ENCODE measurements at places on chromosomes 3 and 15. TPM values are rescaled to one million over a fixed set of nuclear protein-coding genes. Genes with fewer than 3 reads are reported as not detected.

- peak overlapping the region; percentile 82 for H3K27ac ChIP-seq
- DNase-seq: peak; percentile 52
- H3K27me3 ChIP-seq: peaks cover 23% of the 10 kb centered on the region
- H3K36me3 ChIP-seq: peaks cover 64% of the 10 kb centered on the region
Measured at GRCh38 chr15:66498501-66499386, 1.2 kb upstream of the SNAPC5 start.

DNA sequence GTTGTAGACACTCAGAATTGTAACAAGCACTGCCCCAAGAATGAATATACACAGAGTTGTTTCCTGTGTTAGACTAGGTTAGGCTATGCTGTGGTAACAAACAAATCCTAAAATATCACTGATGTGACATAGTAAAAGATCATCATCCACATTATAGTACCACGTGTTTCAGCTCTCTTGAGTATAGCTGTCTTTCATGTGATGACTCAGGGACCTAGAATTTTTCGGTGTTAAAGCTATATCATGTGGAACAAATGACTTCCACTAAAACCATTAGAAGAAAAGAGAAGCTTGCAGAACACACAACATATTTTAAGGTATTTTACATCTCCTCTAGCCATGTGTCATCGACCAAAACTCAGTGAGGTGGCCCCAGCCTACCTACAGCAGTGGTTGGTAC, 307.9 kb upstream of the RBMS3 start:
- no peak overlapping the region for H3K27ac ChIP-seq
- H3K4me1 ChIP-seq: peaks cover 13% of the 10 kb centered on the region
- peaks cover 2% of the 10 kb centered on the region for H3K27me3 ChIP-seq
- peak; percentile 1 for DNase-seq
- no peak overlapping the region for H3K4me3 ChIP-seq

DNA sequence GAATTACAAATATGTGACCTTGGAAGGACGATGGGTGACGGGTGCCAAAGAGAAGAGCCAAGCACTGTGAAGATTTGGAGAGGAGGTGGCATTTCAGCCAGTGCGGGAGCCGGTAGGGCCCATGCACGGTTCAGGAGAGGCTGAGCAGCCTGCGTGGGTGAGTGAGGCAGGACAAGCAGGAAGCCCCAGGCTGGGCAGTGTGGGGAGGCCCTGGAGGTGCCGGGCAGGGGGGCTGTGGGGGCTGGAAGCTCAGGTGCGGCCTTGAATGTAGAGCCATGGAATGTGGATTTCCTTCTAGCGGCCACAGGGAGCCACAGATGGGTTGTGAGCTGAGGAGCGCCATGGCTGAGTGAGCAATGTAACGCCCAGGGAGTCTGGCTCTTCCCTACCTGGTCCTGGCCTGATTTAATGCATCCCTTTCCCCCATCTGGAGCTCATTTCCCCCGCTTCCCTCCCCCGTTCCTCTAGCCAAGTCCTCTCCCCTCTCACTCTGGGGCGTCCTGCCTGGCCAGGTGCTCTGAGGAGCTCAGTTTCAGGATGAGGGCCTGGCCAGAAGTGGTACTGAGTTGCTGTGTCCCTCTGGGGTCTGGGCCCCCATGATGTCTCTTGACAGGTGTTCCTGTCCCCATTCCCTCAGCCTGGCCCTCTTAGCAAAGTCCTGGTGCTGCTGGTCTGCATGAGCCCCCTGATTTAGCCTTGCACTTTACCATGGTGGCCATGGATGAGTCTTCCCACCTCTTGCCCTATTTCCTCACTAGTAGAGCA, 41.8 kb upstream of the IQSEC1 start:
- peaks cover 8% of the 10 kb centered on the region for H3K4me1 ChIP-seq
- no peak overlapping the region for H3K27ac ChIP-seq
- no peaks in the 10 kb centered on the region for H3K36me3 ChIP-seq
- DNase-seq: no peak

GRCh38 chr3:37814547-37814946, 47.1 kb upstream of the CTDSPL start:
- peaks cover 9% of the 10 kb centered on the region for H3K4me1 ChIP-seq
- H3K27ac ChIP-seq: no peak overlapping the region
- H3K27me3 ChIP-seq: no peaks in the 10 kb centered on the region
- peak; percentile 24 for DNase-seq
- H3K4me3 ChIP-seq: no peak overlapping the region

GRCh38 chr3:5251196-5251583, 63.7 kb downstream of the EDEM1 start:
- peak overlapping the region; percentile 79 for H3K4me3 ChIP-seq
- no peaks in the 10 kb centered on the region for H3K36me3 ChIP-seq
- peaks cover 18% of the 10 kb centered on the region for H3K4me1 ChIP-seq

- H3K27ac ChIP-seq: no peak overlapping the region
- H3K4me1 ChIP-seq: peaks cover 63% of the 10 kb centered on the region
- 0 out of 2 replicates have a peak, but pooled peaks cover 3% of the 10 kb centered on the region for H3K36me3 ChIP-seq
- no peak overlapping the region for H3K4me3 ChIP-seq
- peaks cover 3% of the 10 kb centered on the region for H3K27me3 ChIP-seq
- no peak for DNase-seq
Measured at GRCh38 chr15:34729886-34730285, 24.9 kb downstream of the GJD2 start.

- H3K4me1 ChIP-seq: peaks cover 25% of the 10 kb centered on the region
- no peak overlapping the region for H3K27ac ChIP-seq
- no peak overlapping the region for H3K4me3 ChIP-seq
- no peak for DNase-seq
Measured at GRCh38 chr15:25875566-25875965, 12.4 kb upstream of the ATP10A start.

DNA sequence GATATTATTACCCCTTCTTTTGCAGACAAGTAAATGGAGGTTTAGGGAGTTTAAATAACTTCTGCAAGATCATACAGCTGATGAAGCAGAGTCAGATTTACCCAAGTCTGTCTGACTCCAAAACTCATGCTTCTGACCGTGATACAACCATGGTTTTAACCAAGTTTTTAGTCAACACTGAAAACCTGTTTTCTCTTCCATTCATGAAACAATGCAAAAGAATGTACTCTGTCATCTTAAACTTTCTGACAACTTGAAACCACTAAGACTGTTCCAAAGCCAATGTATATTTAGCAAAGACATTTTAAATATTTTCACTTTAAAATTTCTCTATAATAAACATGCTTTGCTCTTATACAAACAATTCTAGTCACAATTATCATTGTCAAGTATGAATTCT, 77.0 kb upstream of the RBMS3 start:
- peak; percentile 21 for DNase-seq
- H3K36me3 ChIP-seq: no peaks in the 10 kb centered on the region
- no peaks in the 10 kb centered on the region for H3K27me3 ChIP-seq
- H3K4me3 ChIP-seq: no peak overlapping the region
- H3K27ac ChIP-seq: peak overlapping the region; percentile 52

DNA sequence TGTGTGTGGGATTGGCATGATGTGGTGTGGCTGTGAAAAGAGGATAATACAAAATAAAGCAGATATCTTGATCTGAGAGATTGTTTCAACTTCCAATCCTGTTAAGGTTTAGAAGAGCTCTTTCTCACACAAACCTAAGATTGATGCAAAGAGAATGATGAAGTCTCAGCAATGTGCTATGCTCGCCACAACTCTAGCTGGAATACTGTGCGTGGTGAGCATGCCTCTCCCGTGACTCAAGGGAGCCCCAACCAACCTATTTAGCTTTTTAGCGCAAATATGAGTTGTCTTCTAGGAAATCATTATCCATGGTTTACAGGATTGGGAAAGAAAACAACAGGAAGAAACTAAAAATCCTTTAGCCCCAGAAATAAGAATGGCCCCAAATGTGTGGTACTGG, 28.5 kb downstream of the BTLA start:
- no peak overlapping the region for H3K4me3 ChIP-seq
- peak; percentile 36 for DNase-seq
- no peaks in the 10 kb centered on the region for H3K36me3 ChIP-seq
- H3K27me3 ChIP-seq: peaks cover 7% of the 10 kb centered on the region
- H3K4me1 ChIP-seq: peaks cover 8% of the 10 kb centered on the region

DNA sequence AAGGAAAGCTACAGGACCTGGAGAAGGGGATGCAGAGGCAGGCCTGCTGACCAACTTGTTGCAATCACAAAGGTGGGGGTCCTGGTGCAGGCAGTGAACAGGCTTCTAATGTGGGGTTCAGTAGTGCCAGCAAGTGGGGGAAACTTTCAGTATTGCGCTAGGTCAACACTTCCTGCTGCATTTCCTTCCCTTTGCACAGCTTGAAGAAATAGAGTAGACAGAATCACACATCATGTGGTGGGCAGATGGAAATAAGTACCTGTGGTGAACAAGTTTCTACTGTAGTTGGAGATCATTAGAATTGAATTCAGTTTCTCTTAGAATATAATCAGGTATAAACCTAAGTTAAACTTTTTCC, 63.4 kb downstream of the RGMA start:
- H3K36me3 ChIP-seq: peaks cover 48% of the 10 kb centered on the region
- H3K4me1 ChIP-seq: peaks cover 35% of the 10 kb centered on the region
- no peak for DNase-seq
- no peak overlapping the region for H3K27ac ChIP-seq
- H3K4me3 ChIP-seq: no peak overlapping the region

GRCh38 chr3:182244222-182244971, 532.7 kb downstream of the SOX2 start:
- no peaks in the 10 kb centered on the region for H3K4me1 ChIP-seq
- no peak overlapping the region for H3K4me3 ChIP-seq
- H3K27ac ChIP-seq: no peak overlapping the region
- no peaks in the 10 kb centered on the region for H3K36me3 ChIP-seq
- no peak for DNase-seq

- H3K36me3 ChIP-seq: no peaks in the 10 kb centered on the region
- peak overlapping the region; percentile 88 for H3K27ac ChIP-seq
- H3K27me3 ChIP-seq: no peaks in the 10 kb centered on the region
- peaks cover 71% of the 10 kb centered on the region for H3K4me1 ChIP-seq
- peak; percentile 23 for DNase-seq
Measured at GRCh38 chr3:124261306-124261705, 269.4 kb upstream of the ROPN1 start.

DNA sequence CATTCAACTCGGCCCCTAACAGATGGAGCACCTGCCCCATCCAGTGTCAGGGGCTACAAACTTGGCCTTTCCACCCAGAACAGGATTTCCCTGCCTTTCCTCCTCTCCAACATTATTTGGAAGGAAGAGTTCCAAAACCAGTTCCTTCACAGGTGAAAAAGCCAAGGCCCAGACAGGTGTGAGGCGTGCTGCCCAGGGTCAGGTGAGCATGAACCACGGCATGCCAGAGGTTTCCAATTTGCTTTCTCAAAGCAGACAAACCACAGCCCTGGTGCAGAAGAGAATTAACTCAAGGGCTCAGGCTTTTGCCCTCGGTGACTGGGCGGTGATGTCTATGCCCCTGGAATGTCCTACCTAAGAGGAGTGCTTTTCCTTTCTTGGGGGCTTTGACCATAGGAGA, 43.2 kb downstream of the LDHAL6B start:
- H3K27ac ChIP-seq: no peak overlapping the region
- DNase-seq: no peak
- H3K27me3 ChIP-seq: no peaks in the 10 kb centered on the region
- H3K36me3 ChIP-seq: no peaks in the 10 kb centered on the region

GRCh38 chr15:75918135-75918534, 14.5 kb downstream of the FBXO22 start:
- DNase-seq: no peak
- no peak overlapping the region for H3K27ac ChIP-seq
- peaks cover 37% of the 10 kb centered on the region for H3K36me3 ChIP-seq
- H3K4me3 ChIP-seq: no peak overlapping the region

DNA sequence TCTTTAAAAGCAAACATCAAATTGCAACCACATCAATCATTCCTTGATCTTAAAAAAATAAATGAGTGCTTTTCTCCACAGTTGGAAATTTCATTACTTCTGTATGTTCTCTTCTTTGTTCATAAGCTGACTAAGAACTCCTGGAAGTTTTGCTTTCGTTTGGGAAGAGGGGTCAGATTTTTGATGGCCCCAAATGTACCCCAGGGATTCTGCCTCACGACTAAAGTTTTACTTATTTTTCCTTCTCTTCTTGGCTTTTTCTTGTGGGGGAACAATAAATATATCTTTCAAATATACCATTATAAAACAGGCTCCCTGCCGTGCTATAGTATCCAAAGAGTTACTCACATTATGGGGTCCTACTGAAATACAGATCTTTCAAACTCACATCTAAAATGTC, 215.0 kb upstream of the CDIN1 start:
- H3K27ac ChIP-seq: peak overlapping the region; percentile 3
- 0 out of 2 replicates have a peak, but pooled peaks cover 9% of the 10 kb centered on the region for H3K36me3 ChIP-seq
- no peaks in the 10 kb centered on the region for H3K27me3 ChIP-seq
- H3K4me3 ChIP-seq: no peak overlapping the region
- DNase-seq: no peak

GRCh38 chr3:52879090-52879489, 18.3 kb downstream of the STIMATE start:
- no peak overlapping the region for H3K4me3 ChIP-seq
- peaks cover 8% of the 10 kb centered on the region for H3K4me1 ChIP-seq
- H3K27me3 ChIP-seq: no peaks in the 10 kb centered on the region
- DNase-seq: no peak
- H3K27ac ChIP-seq: no peak overlapping the region

DNA sequence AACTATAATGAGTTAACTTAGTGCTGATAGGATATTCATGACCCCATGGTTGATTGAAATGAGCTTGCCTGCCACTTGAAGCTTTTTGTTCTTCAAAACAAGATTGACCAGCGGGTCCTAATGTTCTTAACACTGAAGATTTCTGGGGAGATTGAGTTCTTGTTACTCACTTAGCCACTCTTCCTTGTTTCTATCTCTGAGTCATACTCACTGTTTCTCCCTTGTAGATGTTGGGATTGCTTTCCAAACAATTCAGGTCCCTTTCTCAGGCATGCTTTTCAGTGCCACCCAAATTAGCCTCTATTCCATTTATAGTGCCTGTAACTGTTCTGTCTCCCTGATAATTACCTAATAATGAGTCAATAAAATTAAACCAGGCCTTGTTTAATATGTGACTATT, 517.0 kb downstream of the SQOR start:
- DNase-seq: no peak
- H3K27ac ChIP-seq: no peak overlapping the region
- no peak overlapping the region for H3K4me3 ChIP-seq
- H3K27me3 ChIP-seq: 0 out of 2 replicates have a peak, but pooled peaks cover 2% of the 10 kb centered on the region

- DNase-seq: no peak
- peaks cover 73% of the 10 kb centered on the region for H3K4me1 ChIP-seq
- H3K4me3 ChIP-seq: peak overlapping the region; percentile 99
- H3K36me3 ChIP-seq: peaks cover 73% of the 10 kb centered on the region
Measured at GRCh38 chr15:67070150-67070549, 4.7 kb downstream of the SMAD3 start.

- no peak for DNase-seq
- peaks cover 6% of the 10 kb centered on the region for H3K27me3 ChIP-seq
- no peak overlapping the region for H3K4me3 ChIP-seq
- H3K4me1 ChIP-seq: no peaks in the 10 kb centered on the region
- no peaks in the 10 kb centered on the region for H3K36me3 ChIP-seq
Measured at GRCh38 chr15:40918799-40919392, 10.2 kb upstream of the DLL4 start.

IL16 gene
- total RNA-seq: not detected

SLC2A2 gene
- total RNA-seq: not detected

CACNA2D2 gene
- total RNA-seq: not detected

SEMA6D gene
- 1.6 TPM for total RNA-seq
